Mucosa of gallbladder (tissue), 1 donor: ENCODE measurements at places on chromosomes 12 and 14. TPM values are rescaled to one million over a fixed set of nuclear protein-coding genes. Genes with fewer than 3 reads are reported as not detected.

Gene OAS2
- total RNA-seq: 5.8 TPM

- DNase-seq: no peak
Measured at GRCh38 chr14:44657696-44658388, 150.8 kb upstream of the FSCB start.

- no peak for DNase-seq
Measured at GRCh38 chr12:108720757-108721514, 10.4 kb downstream of the CORO1C start.

DNA sequence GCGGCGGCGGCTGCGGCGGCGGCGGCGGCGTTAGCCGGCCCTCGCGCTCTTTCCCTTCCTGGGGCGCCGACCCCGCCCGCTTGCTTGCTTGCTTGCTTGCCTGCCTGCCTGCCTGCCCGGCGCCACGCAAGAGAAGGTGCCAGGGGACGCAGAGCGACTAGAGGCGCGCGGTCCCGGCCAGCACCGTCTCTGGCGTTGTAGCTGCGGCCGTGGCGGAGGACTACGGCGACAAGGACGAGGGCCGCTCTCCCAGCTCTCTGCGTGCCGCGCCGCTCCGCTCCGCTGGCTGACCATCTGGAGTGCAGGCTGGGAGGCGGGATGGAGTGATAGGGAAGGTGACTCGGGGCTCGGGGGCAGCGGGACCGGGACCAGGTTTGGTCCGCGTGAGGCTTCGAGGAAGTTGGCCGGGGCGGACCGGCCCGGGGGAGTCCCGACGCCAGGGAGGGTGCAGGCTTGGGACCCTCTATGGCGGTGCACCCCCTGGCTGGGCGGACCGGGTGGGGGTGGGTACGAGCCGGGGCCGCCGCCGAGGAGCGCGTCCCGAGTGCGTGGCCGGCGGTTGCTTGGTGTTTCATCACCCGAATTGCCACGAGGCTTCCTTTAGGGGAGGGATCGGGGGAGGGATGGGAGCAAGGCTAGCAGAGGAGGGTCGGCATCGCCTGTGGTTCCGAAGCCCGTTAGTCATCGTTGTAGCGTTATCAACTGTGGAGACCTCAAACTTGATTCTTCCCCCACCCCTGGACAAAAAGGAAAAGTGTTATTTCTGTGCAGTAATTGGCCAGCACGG, 471 bp downstream of the XPOT start:
- DNase-seq: peak; percentile 31

GRCh38 chr12:87266305-87266704, 762.9 kb downstream of the C12orf50 start:
- no peak for DNase-seq

Gene ASCL1
- not detected for total RNA-seq

GRCh38 chr14:71201840-71202239, 294.6 kb downstream of the PCNX1 start:
- DNase-seq: no peak

- peak; percentile 36 for DNase-seq
Measured at GRCh38 chr14:101554991-101555668, 6.2 kb upstream of the DIO3 start.

Gene EML5
- 1.7 TPM for total RNA-seq

DNA sequence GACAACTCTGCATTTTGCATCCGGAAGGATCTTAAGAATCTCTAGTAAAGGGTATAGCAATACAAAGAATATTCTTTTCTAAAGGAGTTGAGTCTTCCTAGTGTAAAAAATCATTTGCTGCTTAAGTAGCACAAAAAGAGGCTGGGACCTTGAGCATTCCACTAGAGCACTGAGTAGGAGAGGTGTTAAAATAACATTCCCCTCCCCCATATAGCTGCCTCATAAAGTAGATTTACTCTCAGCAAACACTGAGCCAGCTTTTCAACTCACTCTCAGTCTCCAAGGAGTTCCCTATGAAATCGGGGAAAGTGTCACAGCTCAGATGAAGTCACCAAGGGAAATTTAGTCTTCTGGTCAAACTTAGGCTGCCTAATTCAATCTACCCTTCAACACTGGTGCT, 592.7 kb downstream of the ETNK1 start:
- DNase-seq: no peak

Gene MYF6
- total RNA-seq: not detected

- no peak for DNase-seq
Measured at GRCh38 chr14:46581036-46581671, 70.4 kb downstream of the RPL10L start.

- DNase-seq: peak; percentile 76
Measured at GRCh38 chr14:90508536-90509254, 111.9 kb downstream of the CALM1 start.

DNA sequence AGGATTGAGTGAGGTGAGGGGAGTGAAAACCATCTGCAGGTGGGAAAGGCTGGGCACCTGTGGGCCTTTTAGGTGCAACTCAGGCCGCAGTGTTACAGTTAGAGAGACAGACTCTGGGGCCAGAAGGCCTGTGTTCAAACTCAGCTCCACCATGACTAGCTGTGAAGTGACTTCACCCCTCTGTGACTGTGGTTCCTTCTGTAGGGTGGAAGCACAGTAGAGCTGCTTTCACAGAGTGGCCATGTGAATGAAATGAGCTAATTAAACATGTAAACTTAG, 25.0 kb downstream of the RBM19 start:
- no peak for DNase-seq

DNA sequence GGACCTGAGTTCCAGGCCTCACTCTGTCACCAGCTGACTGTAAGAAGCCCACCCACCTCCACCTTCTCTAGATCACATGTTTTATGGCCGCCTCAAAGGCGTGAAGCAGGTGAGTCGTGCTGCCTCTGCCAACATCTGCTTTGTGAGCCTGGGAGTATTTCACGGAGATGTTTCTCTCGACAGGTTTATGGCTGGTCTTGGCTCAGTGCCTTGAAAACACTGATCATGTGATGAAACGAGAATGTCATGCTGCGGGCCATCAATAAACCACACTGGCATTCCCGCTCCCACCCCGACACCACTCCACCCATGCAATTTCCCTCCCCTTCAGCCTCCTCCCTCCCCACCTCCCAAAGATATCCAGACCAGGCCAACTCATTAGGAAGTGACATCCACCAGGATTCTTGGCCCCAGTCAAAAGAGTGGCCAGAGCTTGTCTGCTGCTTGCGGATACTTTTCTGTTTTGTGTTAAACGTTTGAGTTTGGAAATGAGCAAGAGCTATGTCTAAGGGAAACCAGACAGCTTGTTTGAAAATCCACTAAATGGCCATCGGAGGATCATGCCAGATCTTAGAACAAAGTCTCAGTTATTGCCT, 53.8 kb upstream of the NTF3 start:
- DNase-seq: no peak

Gene KRT78
- not detected for total RNA-seq

Gene JPH4
- 1.2 TPM for total RNA-seq

Gene CALM1
- 713 TPM for total RNA-seq

- DNase-seq: no peak
Measured at GRCh38 chr12:75361408-75361807, 26.9 kb downstream of the GLIPR1L1 start.

- DNase-seq: no peak
Measured at GRCh38 chr14:99749763-99750715, 43.2 kb upstream of the EML1 start.

Gene AVPR1A
- total RNA-seq: 0.98 TPM

- no peak for DNase-seq
Measured at GRCh38 chr14:99718811-99719192, 34.7 kb downstream of the CYP46A1 start.

Gene IGFBP6
- 22.8 TPM for total RNA-seq

- DNase-seq: no peak
Measured at GRCh38 chr12:42125388-42125767, 19.3 kb downstream of the GXYLT1 start.

DNA sequence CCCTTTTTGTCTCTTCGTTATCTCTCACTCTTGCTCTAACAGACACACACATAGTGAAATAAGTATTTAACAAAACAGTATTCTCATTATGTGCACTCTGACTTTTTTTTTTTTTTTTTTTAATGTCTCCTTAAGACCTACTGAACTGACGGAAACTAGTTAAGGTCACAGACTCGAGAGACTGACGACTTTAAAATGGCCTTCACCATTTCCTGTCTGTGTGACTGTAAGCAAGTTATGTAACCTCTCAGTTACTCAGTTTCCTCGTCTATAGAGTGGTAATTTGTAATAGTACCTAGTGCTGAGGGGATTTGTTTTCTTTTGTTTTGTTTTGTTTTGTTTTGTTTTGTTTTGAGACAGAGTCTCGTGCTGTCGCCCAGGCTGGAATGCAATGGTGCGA, 284.8 kb downstream of the FBXL14 start:
- no peak for DNase-seq

Gene REC8
- 208 TPM for total RNA-seq

Gene FGF23
- total RNA-seq: 0.06 TPM

- no peak for DNase-seq
Measured at GRCh38 chr14:88904864-88905263, 80.4 kb downstream of the TTC8 start.

DNA sequence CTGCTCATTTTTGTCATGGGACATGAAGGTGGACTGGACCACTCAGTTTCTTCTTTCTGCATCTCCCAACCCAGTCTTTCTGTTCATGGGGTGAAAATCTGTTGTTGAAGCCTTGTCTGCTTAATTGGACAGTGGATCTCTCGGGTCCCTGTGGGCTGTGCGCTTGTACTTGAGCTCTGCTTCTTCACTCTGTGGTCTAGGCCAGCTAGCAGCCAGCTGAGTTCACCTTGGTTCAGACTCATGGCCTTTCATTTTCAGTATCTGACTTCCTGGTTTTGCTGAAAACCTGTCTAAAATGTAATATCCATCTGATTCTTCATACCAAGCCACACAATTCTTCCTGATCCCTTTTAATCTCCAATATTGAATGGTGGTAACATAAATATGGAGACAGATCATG, 117.2 kb downstream of the LRRK2 start:
- no peak for DNase-seq

Gene P2RX2
- total RNA-seq: not detected

GRCh38 chr14:39664646-39665045, 232.4 kb upstream of the FBXO33 start:
- no peak for DNase-seq

DNA sequence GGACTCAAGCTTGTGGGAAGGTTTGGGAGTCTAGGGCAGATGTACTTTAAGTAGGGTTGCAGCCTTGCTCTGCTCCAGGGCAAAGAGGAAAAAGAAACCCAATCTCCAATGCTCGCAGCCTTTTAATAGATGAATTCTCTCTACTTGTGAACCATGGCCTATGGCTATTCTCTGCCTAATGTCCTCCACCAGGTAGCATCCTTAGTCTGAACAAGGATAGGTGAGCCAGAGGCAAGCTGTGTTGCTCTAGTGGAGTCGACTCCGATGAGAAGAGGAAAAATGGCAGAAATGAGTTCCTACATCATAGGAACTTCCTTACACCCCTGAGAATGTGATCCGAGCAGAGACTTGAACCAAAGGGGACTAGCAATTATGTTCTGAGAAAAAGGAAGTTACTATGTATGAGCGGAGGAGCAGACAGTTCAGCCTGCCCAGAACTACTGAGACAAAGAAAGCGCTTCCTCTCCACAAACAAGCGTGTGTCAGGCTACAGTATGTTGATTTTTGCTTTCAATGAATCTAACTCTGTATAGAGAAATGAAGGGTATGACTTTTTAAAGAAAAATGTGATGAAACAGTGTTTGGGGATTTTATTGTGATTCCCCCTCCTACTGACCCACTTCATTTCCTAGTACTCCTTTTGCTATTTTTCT, 153.6 kb upstream of the ARID2 start:
- DNase-seq: no peak

DNA sequence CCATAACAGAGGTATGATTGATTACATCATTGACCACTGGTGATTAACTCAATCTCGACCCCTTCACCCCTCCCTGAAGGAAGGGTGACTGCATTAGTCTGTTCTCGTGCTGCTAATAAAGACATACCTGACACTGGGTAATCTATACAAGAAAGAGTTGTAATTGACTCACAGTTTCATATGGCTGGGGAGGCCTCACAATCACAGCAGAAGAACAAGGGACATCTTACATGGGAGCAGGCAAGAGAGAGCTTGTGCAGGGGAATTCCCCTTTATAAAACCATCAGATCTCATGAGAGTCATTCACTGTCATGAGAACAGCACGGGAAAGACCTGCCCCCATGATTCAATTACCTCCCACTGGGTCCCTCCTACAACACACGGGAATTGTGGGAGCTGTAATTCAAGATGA, 55.9 kb upstream of the TMCC3 start:
- DNase-seq: no peak

DNA sequence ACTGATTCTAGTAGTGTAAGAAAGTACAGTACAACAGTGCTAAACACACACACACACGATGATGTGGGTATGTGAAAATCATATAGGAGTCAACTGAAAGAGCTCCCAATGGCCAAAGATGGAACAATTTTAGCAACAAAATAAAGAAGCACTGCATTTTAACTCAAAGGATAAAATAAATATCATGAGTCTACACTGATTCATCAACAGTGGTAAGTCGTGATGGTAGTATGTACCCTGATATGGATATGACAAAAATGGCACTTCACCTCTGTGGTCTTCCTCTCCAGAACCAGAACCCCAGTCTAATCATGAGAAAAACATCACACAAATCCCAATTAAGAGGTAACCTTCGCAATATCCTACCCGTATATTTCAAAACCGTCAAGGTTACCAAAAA, 41.4 kb upstream of the TBPL2 start:
- no peak for DNase-seq

Gene OTX2
- not detected for total RNA-seq

Gene TRIM9
- total RNA-seq: 31.2 TPM

GRCh38 chr12:58504143-58504938, 416.0 kb downstream of the LRIG3 start:
- DNase-seq: no peak

Gene GLI1
- 6.2 TPM for total RNA-seq
